ENCODE measurements at places on chromosomes 7 and 10.

GRCh38 chr10:3778692-3779157 lies 6.3 kb downstream of the KLF6 start:
- peak; percentile 50 for DNase-seq

- peak; percentile 85 for DNase-seq
Measured at GRCh38 chr7:16739863-16740622, 13.5 kb upstream of the TSPAN13 start.

DNA sequence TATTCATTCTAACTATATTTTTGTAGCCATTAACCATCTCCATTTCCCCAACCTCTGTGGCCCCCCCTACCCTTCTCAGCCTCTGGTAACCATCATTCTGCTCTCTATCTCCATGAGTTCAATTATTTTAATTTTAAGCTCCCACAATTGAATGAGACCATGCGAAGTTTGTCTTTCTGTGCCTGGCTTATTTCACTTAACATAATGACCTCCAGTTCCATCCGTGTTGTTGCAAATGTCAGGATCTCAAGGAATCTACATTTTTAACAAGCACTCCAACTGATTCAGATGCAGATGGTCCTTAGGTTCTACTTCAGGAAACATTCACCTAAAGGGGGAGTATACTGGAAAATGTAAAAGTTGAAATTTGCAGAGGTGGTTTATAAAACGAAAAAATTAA lies 60.2 kb upstream of the PTPN12 start:
- no peak for DNase-seq

DNA sequence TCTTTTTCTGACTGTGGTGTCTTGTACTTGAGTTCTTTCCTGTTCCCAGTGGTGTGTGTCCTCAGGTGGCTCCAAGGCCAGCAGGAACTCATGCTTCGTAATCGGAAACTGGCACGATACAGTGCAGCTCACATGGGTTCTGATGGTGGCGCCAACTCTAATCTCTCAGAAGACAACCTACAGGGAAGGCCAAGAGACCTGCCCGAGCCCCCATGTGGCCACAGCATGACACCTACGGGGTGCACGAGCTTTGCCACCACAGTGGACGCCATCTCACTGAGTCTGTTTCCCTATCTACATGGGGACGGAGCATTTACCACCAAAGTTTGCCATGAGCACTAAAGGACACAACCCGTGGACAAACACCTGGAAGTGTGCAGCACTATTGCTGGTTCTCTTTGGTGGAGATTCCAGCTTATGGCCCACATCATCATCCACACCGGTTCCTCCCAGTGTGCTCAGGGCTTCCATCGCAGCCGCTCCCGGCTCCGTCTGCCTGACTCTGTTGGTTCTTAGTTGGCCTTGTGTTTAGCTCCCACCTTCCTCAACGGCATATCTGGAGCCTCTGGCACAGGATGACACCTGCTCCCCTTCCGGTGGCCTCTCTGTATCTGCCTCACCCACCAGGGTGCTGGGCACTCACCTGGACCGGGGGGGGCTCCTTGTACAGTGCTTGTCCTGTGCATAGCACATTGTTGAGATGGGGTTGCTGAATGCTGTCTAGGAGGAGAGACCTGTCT lies 586.6 kb upstream of the MKI67 start:
- DNase-seq, result no peak

- DNase-seq, result no peak
Measured at GRCh38 chr7:73718438-73718881, 1.0 kb downstream of the STX1A start.

- DNase-seq, result no peak
Measured at GRCh38 chr10:30383356-30383755, 34.3 kb upstream of the MTPAP start.

- no peak for DNase-seq
Measured at GRCh38 chr7:105866102-105866801, 10.1 kb downstream of the ATXN7L1 start.

DNA sequence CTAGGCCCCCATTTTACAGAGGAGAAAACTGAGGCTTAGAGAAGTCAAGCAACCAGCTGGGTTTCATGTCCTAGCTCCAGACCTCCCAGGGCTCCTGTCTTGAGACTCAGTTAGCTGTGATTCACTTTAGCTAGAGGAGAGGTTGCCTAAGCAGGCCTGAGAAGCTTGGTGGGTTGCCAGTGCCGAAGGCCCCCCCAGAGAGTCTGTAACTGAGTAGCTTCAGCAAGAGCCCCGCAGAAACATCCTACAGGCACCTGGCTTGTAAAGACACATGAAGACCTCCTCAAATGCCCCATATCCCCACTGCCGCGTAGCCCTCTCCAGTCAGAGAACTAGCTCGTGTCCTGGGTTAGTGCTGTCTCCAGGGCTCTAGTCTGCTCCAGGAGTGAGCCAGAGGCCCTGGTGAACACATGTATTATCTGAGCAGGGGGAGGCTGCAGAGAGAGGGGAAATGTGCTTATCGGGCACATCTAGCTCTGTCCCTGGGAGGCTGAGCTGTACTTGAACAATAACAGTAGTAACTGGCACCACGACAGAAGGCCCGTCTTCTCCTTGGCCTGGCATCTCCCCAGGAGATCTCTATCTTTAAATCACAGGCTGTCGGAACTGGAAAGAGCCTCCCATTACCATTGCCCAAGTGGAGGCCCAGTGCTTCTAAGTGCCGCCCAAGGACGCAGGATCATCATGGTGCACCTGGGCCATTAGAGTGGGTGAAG lies 28.9 kb downstream of the UNC5B start:
- no peak for DNase-seq

DNA sequence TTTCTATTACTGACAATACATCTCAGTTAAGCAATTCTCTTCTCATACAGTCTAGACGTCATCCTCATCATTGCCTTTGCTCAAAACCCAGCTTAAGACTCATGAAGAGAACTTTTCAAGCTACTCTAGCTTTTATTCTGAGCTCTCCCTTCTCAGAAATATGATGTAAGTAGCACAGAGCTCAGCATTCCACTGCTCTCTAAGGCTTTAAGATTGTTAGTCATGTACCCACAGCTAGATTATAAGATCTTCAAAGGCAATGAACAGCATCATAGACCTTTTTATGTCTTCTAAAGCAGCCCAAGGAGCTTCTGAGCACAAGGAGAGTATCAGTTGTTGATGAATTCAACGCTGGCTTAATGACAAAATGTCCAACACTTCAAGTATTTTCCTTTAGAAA lies 119.3 kb downstream of the NRP1 start:
- peak; percentile 24 for DNase-seq

DNA sequence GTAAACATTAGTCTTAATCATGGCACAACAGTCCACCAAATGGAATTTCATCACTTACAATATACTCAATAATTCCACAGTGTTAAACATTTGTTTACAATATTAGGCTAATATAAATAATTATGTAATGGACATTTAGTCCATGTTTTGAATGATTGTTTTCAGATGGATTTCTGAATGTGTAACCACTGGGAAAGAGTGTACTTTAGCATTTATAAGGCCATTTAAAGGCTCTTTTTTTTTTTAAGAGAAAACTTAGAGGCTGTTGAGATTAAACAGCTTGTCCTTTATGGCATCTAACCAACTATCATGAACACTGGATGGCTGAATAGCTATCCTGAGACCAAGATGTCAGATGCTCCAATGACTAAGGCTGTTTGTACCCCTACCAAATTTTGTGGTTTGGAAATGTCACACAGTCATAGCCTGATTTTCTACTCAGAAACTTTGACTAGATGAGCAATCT lies 248.3 kb upstream of the GLI3 start:
- DNase-seq, result no peak

DNA sequence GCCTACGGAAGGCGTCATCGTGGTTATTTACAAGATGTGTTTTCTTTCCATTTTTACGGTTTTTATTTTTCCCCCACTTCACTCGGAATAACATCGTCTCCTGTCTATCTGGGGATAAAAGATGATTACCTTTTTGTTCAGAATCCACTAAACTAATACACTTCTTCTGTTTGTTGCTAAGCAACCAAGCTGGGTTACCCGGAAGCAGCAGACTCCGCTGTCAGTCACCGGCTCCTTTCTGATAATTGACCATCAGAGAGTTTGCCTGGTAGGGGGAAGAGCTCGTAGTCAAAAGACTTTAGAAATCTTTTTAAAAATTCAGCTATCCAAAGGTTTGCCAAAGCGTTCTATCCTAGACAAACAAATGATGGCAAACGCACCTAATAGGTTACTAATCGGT lies 75.0 kb upstream of the SFMBT2 start:
- no peak for DNase-seq

GRCh38 chr7:44976746-44977196 lies 2.0 kb downstream of the MYO1G start:
- DNase-seq, result no peak

DNA sequence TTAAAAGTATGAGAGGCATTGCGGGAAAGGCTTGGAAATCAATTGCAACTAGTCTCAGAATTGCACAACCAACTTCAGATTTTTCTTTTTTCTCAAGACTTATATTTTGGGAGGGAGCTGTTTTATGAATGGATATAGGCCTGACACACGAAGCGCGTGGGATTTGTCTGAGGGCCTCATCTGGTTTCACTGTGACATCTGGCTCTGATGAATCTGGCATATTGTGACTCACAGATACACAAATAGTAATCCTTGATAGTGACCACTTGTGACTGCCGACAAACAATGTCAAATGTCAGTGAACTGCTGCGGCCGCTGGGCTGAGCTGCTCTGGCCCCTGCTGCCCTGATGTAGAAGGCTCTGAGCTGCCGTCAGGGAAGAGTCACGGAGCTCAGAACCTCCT lies 655.1 kb downstream of the INHBA start:
- DNase-seq, result no peak

DNA sequence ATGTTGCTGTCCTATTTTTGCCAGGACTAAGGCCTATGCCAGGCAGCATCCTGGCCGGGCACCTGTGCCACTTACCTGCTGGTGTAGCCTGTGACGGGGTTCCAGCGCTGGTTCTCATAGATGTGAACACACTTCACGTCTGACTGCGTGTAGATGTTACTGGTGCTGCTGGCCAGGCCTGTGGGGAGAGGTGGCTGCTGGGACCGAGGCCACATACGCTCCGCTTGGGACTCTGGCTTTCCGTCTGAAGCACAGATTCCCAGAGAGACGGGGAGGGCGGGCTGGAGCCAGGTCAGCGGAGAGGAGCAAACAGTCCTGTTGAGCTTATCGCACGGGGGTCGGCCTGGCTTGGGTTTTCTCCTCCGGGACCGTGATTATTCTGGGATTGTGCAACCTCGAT lies 16.7 kb downstream of the BHLHA15 start:
- DNase-seq, result no peak
